ENCODE measurements at places on chromosomes 7 and 10.

DNA sequence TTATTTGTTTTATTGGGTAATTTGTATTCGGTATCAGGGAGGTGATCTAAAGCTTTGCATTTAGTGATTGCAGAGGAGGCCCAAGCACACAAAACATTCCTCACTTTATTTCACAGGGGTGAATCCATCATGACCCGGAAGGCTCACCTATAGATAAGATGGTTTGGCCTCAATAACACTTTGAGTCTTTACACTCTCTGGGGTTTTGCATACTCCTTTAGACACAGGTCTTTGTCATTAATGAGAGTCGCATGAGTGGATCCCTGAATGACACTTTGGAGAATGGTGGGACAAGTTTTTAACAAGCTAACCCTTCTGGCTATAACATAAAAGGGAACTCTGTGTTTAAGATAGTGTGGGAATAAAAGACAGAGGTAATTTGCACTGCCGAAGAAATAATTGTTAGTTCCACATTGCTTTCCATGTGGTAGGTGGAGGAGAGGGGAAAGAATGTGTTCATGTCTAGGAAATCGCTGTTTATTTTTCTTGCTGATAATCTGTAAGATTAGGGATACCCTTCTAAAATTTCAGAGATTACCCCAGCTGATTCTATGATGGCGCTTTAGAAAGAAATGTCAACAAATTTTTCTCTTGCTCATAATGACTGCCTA is 455.8 kb downstream of the TFEC start:
- no peak for DNase-seq

GRCh38 chr10:75736889-75737579 is 305.6 kb downstream of the LRMDA start:
- no peak for DNase-seq

DNA sequence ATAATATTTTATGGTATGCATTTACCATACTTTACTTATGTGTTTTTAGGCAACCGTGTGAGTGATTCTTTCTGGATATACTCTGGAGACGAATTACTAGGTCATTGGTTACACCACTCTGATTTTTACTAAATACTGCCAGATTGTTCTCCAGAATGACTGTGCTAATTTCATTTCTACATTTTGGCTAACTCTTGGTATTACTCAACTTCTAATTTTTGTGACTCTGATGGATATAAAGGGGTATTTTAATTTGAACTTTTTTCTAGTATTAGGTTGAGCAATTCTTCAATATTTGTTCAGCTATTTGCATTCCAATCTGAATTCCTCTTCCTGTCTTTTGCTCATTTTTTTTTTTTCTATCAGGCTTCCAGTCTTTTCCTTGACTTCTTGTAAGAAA is 223.6 kb downstream of the MDFIC start:
- no peak for DNase-seq

DNA sequence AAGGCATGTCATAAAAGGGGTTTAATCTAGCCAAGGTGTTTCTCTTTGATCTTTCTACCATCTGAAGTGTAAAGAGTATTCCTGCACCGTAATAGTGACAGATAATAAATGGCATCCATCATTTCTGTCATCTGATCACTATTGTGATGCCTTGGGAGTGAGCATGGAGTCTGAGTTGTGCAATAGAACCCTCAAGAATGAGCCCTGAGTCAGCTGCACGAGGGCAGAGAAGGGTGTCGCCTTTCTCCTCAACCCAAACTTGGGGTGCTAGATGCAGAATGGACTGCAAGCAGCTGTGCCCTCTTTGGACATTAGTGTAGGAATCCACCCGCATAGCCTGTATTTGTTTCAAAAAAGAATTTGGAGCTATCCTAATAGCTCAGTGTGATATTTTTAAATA is 115.2 kb downstream of the ZNF37A start:
- DNase-seq = no peak

DNA sequence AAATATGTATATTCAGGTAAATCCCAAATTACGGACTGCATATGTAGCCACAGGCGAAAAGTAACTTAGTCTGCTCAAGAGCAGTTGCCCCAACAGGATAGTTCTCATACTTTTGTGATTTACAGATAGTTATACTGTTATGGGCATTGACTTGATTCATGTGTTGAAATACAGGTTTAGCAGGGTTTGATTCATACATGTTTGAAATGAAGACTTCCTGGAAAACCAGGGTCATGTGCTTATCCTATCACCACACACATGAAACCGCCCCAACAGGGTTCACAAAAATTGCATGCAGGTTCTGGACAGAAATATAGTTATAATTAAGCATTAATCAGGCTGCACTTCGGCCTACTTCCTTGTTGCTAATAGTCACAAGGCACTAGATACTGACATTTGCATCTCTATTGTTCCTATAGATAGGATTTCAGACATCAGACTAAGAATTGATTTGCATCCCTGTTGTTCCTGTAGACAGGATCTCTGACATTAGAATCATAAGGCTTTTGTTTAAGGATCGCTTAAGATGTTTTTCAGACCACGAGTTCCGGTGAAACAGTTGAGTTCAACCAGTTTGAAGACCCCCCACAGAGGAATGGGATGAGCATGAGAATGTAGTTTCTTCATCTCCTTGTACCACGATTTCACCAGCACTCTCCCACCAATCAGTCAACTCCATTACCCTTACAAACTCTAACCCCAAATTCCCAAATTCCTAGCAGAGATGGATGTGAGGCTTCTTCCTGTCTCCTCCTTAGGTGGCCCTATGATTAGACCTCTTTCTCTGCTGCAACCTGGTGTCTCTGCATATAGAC is 2.0 kb upstream of the ZNF398 start:
- DNase-seq = no peak

DNA sequence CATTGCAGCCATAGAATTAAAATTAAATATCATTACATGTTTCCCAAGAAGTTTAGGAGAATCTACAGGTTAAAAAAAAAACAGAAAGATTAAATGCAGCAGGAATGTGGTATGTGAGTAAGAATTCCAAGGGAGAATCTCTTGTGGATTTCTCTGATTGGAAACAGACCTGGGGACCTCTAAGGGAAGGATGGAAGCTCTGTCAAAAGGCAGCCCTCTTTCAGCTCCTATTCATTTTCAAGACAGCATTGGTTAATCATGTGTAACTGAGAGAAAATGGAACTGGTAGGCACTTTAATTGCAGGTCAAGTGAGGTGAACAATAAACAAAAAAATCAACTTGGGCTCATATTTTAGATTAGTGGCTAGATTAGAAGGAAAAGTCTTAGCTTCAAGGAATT is 81.4 kb upstream of the MTPN start:
- DNase-seq = no peak

GRCh38 chr10:131729938-131730660 is 170.7 kb upstream of the PPP2R2D start:
- no peak for DNase-seq

GRCh38 chr10:44060221-44060620 is 324.7 kb downstream of the CXCL12 start:
- DNase-seq = no peak

- no peak for DNase-seq
These were observed 41.5 kb downstream of the CYP17A1 start for GRCh38 chr10:102795453-102796406.

- DNase-seq = no peak
These were observed 34.3 kb upstream of the HERPUD2 start for GRCh38 chr7:35729061-35729783.
